Fibroblast of skin of scalp (primary cell): ENCODE measurements at places on chromosomes 12 and 14.
A peak's percentile ranks its signal among the peaks of the same experiment; 100 is the strongest.

DNA sequence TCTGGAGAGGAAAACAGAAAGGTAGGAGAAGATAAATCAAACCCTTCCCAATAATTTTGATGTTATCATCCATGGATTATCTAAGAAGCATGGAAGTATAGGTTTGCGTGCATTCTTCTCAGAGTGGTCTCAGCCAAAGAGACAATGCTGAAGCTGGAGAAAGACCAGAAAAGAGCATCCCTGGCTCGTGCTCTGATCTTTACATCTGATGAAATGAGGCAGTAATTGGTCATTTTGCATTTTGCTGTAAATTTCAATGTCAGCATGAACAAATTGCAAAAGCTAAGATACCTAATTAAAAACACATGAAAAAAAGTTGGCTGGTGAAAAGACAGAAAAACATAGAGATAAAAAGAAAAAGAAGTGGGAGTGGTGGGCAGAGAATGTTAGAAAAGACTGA, 252.4 kb downstream of the ITPR2 start:
- peak; percentile 6 for DNase-seq

- DNase-seq = no peak
These were observed 23.1 kb downstream of the ABCB9 start for GRCh38 chr12:122943196-122943595.

GRCh38 chr14:25090716-25091454, 40.9 kb upstream of the STXBP6 start:
- DNase-seq = peak; percentile 65

- DNase-seq = peak; percentile 19
These were observed 88.7 kb downstream of the TMTC1 start for GRCh38 chr12:29695026-29695425.

- DNase-seq = no peak
These were observed 794 bp downstream of the HOXC13 start for GRCh38 chr12:53939141-53940108.

GRCh38 chr12:67969134-67969802, 20.0 kb upstream of the IFNG-AS1 start:
- DNase-seq = peak; percentile 58

DNA sequence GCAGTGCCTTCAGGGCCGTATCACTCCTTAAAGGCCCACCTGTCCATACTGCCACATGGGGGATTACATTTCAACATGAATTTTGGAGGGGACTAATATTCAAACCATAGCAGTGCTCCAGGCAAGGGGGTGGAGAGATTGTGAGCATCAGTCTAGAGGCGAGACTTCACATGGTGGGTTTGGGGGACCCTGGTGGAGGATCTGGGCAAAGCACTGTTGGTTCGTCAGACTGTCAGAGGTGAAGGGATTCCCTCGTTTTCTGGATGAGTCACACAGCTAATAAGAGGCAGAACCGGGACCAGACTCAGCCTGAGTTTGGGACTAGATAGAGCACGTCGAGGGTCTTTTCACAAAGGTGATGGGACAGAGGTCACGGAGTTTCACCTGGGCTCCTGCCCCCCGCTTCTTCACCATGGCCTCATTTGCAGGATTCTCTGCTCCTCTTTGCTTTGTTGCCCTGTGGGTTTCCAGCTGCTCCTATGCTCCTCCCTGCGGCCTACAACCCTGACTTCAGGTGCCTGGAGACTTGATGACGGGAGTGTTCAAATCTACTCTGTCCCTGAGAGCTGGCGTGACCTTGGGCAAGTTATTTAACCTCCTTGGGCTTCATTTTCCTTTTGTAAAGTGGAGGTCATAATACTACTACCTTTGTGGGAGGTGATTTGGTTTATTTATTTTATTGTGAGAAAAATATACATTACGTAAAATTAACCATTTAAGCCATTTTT, 41.5 kb downstream of the TEAD4 start:
- no peak for DNase-seq

GRCh38 chr14:62373944-62374343, 611.7 kb downstream of the SNAPC1 start:
- DNase-seq = no peak

- DNase-seq = no peak
These were observed 27.9 kb upstream of the FBXO21 start for GRCh38 chr12:117218149-117218548.

GRCh38 chr14:91831337-91831736, 36.0 kb downstream of the TC2N start:
- DNase-seq = no peak

DNA sequence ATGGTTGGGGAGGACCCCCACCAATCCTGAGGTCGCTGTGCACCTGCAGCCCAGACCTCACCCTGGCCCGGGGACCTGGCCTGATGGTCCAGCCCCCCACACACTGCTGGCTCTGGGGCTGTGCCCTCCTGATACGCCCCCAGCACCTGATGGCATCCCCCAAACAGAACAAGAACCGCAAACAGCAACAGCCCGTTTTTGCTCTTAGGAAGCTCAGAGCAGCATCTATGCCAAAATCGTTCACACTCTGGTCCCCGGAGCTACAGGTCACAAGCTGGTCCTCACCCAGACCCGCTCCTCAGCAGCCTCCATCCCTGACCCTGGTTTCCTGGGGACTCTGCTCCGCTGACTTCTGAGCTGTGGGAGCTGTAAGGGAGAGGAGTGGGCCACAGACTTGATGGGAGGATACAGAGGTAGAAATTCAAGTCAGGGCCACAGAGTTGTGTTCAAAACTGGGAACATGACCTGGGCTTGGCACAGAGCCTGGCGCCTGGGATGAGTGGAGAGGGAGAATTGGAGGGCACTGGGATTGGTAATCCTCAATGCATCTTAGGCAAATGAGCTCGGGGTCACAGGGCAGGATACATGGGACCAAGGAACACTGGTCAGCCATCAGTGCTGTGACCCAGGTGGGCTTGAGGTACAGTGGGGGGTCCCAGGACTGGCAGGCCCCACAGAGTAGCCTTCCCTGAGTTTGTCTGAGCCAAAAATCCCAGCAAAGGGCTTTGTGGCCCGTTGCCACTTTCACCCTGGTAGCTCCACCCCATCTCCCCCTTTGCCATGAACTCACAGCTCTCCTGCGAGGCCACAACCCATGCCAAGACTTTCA, 170.9 kb upstream of the RTL1 start:
- DNase-seq = no peak

GRCh38 chr14:63286071-63286470, 32.7 kb downstream of the GPHB5 start:
- DNase-seq = no peak

DNA sequence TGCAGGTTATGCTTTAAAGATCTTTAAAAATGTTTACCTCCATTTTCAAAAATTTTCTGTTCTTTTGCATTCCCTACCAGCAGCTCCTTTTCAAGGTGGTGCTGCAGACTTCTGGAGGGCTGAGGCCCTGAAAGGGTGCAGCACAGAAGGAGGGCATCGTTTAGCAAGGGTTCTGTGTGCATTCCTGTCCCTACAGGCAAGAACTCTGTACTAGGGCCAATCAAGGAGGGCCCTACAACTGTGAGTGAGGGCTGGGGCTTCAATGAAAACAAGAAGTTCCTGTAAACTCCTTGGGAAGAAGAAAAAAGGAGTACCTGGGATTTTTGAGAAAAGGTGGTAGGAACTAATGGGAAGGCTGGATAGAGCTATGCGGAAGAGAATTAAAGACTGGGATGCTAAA, 50.7 kb upstream of the CSRP2 start:
- DNase-seq = no peak

DNA sequence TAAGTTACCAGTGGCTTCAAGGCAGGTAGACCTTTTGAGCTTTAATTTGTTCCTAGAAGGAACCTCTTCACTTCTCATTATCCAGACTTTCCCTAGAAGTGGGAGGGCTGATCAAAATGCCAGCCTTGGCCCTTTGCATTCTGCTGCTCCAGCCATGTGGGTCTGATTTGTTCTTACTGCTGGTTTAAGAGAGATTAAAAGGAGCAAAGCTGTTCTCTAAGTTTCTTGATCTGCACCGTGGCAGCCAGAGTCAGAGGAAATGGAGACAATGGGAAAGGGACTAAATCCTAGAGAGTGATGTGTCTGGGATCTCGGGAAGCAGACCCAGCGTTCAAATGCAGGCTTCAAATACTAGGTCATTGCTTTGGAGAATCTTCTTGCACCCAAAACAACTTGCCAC, 759.7 kb downstream of the DIO2 start:
- no peak for DNase-seq

GRCh38 chr12:50119387-50119786, 7.4 kb downstream of the COX14 start:
- DNase-seq = no peak

GRCh38 chr12:116376354-116377193, 99.1 kb upstream of the MED13L start:
- peak; percentile 76 for DNase-seq

GRCh38 chr14:74133833-74134481, 49.2 kb downstream of the LIN52 start:
- DNase-seq = no peak

- DNase-seq = no peak
These were observed 377 bp upstream of the BCL7A start for GRCh38 chr12:122021193-122021821.
